ENCODE measurements at places on chromosomes 13 and 19. TPM values are rescaled to one million over a fixed set of nuclear protein-coding genes. Genes with fewer than 3 reads are reported as not detected.
A peak's percentile ranks its signal among the peaks of the same experiment; 100 is the strongest.

NLRP7 gene
- total RNA-seq: not detected

POGLUT2 gene
- 12.7 TPM for total RNA-seq

DNA sequence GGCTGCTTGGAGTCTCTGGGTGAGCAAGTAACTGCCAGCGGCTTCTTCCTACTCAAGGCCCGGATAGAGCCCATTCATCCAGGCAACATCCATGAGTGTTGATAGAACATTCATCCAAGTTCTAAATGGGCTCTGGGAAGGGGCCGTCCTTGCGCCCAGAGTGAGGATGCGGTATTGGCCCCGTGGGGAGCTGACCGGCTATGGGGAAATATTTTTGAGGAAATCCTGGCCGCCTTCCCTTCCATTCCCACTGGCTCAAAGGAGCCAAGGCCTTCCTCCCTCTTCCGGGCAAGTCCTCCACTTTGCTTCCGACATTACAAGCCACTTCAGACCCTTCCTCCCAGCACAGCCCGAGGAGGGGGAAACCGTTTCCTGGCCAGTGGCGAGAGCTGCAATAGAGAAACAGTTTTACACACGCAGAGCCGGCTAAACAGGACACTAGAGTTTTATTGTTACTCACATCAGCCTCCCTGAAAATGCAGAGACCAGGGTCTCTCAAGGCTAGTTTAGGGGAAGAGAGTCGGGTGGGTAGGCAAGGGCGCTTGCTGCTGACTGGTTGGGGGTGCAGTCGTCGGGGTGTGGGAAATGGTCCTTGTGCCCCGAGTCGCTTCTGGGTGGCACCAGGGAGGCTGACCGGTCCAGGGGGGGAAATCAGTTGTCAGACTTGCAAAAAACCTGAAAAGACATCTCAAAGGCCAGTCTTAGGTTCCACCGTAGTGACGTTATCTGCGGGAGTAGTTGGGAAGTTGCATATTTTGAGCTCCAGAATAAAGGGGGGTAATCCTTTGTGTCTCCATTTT, 37.5 kb downstream of the C13orf46 start:
- no peak overlapping the region for H3K4me3 ChIP-seq
- DNase-seq: no peak
- H3K36me3 ChIP-seq: no peaks in the 10 kb centered on the region

GRCh38 chr13:94988654-94989053, 276.3 kb upstream of the SOX21 start:
- H3K27ac ChIP-seq: no peak overlapping the region
- H3K27me3 ChIP-seq: no peaks in the 10 kb centered on the region
- no peaks in the 10 kb centered on the region for H3K4me1 ChIP-seq
- no peak for DNase-seq
- H3K4me3 ChIP-seq: no peak overlapping the region
- H3K36me3 ChIP-seq: no peaks in the 10 kb centered on the region

DNA sequence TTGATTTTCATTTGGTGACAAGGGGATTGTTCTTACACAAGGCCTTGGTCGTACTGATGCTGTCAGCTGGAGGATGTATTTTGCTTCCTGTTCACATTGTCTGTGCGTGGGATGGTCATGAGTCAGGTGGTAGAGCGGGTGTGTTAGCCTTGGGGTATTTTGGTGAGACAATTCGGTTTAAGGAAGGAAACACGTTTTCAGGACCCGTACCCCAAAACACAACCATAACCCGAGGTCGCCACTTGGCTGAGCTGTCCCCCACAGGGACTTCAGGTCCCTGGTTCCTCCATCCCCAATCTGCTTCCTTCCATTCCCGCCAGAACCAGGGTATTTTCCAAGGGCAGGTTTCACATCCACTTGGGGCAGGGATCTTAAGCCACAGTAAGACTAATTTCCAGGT, 15.0 kb downstream of the MYO9B start:
- no peaks in the 10 kb centered on the region for H3K36me3 ChIP-seq
- peaks cover 84% of the 10 kb centered on the region for H3K4me1 ChIP-seq
- H3K27me3 ChIP-seq: no peaks in the 10 kb centered on the region
- DNase-seq: no peak
- no peak overlapping the region for H3K4me3 ChIP-seq

DNA sequence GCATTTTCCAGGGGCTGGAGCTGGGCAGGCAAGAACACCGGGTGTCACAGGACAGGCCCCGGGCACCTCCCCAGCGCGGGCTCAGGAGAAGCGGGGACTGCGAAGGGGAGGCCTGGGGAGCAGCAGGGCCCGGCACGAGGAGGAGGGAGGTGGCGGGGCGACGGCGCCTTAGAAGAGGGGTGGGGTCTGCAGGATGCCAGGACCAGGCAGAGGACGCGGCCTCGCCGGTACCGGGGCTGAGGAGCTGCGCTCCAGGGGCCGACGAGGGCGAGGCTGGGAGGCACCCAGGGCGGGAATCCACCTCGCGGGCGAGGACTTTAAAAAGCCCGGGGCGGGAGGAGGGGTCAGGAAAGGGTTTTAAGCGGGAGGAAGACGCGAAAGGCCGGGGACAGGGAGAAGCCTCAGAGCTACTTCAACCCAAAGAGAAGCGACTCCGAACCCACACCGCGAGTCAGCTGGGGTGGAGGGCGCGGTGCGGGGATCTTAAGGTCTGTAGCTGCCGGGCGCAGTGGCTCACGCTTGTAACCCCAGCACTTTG, 665 bp downstream of the ZNF347 start:
- peaks cover 24% of the 10 kb centered on the region for H3K36me3 ChIP-seq
- H3K4me1 ChIP-seq: peaks cover 12% of the 10 kb centered on the region
- peak overlapping the region; percentile 56 for H3K4me3 ChIP-seq
- peak; percentile 69 for DNase-seq
- peak overlapping the region; percentile 81 for H3K27ac ChIP-seq
- H3K27me3 ChIP-seq: no peaks in the 10 kb centered on the region

GRCh38 chr19:46487178-46487801, 8.4 kb downstream of the PNMA8B start:
- DNase-seq: no peak
- no peak overlapping the region for H3K27ac ChIP-seq
- no peaks in the 10 kb centered on the region for H3K36me3 ChIP-seq
- peak overlapping the region; percentile 30 for H3K4me3 ChIP-seq

All from stomach (tissue), 19 donors.